Caco-2 (cell line): ENCODE measurements at places on chromosomes 7 and 10. TPM values are rescaled to one million over a fixed set of nuclear protein-coding genes. Genes with fewer than 3 reads are reported as not detected.

DNA sequence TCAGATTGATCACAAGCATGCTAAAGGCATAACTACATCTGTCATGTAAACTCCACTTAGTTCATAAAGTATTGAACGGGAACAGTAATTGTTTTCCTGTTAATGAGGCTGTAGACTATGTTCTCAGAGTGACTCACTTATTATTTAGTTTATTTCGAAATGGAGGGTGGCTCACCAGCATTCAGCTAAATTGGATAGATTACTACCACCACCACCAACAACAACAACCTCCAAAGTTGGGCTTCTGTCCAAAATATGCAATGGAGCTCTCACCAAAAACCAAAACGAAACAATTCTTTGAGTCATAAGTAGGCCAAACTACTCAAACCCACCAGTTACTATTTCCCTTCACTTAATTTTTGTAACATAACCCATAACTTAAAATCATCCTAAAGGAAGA is 127.9 kb upstream of the NRBF2 start:
- no peak for DNase-seq

- no peak for DNase-seq
Observed at GRCh38 chr10:73898730-73899410, 12.1 kb upstream of the PLAU start.

- DNase-seq, result peak; percentile 67
Observed at GRCh38 chr7:141649865-141650634, 51.9 kb downstream of the DENND11 start.

DNA sequence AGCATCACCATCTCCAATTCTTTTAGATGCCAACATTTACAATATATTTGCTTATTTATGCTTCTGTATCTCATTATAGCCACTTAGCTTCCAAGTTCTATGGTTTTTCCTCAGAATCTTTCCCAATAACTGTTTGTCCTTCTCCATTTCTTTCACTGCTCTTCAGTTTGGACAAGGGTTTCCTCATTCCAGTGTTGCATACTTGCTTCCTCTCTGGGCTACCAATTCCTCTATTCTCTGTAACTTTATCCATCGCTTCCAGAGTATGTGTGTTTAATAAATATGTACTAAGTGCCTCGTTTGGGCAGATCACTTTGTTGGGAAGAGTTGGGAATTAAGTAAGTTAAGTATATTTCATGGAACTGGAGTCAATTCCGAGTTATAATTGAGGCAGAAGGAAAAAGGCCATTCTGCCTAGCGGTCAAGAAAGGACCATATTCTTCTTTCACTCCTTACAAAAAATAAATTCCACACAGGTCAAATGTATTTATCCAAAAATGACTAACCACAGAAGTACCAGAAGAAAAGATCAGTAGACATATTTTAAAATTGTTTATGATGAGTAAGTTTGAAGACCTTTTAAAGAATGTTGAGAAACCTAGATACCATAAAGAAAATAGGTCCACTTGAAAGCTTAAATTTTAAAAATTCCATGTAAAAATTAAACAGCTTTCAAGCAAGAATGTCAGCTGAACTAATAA is 10.8 kb downstream of the STAMBPL1 start:
- no peak for DNase-seq

Gene GALNT17
- not detected in 2 replicates for total RNA-seq

Gene SPDYE9
- not detected in 2 replicates for total RNA-seq

Gene ADCYAP1R1
- total RNA-seq, result not detected in 2 replicates

Gene PKD1L1
- 0.25 and 0.28 TPM in 2 replicates for total RNA-seq
